ENCODE measurements at places on chromosomes 16 and 17.

GRCh38 chr17:39823407-39824054 is 40.6 kb downstream of the IKZF3 start:
- DNase-seq = no peak

DNA sequence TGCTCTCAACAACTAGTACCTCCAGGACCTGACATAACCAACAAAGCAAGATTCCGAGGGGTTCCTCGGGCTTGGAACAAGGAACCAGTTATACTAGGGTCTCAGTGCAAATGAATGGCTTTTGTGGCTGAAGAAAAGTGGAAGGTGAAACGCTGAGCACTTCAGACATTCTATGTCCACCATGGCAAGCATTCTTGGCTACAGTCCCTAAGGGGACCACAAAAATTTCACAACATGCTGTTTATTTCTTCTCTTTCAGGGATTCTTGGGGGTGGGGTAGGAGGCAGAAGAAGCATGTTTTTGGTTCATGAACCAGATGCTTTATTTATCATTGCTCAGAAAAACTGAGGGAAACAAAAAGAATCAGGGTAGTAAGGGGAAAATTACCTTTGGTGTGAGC is 479.9 kb upstream of the CDH11 start:
- no peak for DNase-seq

DNA sequence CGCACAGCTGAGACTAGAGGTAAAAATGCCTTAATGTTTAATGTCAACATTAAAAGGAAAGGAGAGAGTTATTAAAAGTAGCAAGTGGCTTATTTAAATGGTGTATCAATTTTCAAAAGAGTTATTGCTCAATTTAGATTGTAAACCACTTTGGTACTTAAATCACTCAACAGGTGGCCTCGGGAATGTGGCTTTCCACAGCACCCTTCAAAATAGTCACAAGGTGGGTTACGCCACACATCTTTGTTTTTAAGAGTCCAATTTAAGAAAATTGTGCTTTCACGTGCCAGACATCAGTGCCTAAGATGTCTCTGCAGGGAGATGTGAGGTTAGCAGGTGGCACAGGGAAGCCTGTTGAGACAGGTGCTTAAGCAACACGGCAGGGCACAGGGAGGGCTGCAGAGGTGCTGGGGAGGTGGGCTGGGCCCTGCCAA is 27.5 kb upstream of the ADCY7 start:
- no peak for DNase-seq

GRCh38 chr17:13989138-13989537 is 80.2 kb upstream of the COX10 start:
- DNase-seq = no peak

- no peak for DNase-seq
These were observed 649.8 kb downstream of the MAF start for GRCh38 chr16:78950768-78951167.

DNA sequence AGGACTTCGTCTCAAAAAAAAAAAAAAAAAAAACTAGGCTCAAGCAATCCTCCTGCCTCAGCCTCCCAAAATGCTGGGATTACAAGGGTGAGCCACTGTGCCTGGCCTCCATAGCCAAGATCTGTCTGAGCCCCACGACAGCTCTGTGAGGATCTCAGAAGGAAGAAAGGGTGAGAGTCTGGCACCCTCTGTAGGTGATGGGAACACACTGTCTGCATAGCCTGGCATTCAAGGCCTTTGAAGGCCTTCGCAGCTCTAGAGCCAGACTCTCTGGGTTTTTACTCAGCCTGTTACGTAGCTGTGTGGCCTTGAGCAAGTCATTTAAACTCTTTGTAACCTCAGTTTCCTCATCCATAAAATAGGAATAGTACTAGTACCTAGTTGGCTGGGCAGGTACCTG is 6.3 kb upstream of the XPO6 start:
- DNase-seq = peak; percentile 62

DNA sequence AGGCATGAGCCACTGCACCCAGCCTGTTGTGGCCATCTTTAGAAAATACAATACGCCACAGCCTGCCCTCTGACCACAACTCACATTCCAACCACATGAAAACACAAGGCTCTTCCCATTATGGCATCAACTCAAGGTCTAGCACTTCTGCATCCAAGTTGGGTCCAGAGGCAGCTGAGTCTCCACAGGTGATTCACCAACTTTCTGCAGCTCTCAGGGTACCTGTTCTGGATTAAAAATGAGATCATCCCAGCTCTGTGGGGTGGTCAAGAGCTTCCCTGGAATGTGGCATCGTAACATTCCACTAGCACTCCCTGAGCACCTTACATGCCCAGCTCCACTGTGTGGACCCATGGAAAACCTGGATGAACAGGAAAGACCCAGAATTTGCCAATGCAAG is 9.9 kb upstream of the GUCY2D start:
- DNase-seq = no peak

GRCh38 chr16:84175350-84176081 is 11.3 kb downstream of the TAF1C start:
- DNase-seq = peak; percentile 70

GRCh38 chr17:12735517-12735916 is 53.8 kb upstream of the ARHGAP44 start:
- no peak for DNase-seq

DNA sequence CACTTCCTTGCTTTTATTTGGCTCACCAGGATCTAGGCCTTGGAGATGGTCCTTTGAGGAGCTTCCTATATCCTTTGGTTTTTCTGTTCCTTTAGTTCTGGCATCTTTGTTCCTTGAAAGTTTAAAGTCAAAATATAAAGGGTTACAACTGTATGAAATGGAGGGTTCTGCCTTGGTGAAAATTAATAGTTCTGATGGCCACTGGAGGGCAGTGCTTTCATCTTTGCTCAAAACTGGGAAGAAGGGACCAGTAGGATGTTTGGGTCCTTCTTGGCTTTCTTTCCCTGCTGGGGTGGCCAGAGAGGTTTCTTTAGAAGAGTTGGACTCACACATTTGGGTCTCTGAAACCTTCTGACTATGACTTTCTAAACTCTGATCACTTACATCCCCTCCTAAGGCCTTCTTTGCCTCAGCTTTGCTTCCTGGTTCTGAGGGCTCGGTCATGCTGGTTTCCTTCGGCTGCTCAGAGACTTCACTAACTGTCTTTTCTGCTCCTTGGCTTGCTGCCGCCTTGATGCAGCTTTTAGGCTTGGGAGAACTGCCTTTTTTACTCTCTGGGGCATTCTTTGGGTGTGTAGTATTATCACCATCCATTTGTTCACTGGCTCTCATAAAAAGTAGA is 10.9 kb upstream of the ITGA2B start:
- DNase-seq = peak; percentile 27

GRCh38 chr17:57906910-57907309 is 48.3 kb downstream of the CUEDC1 start:
- peak; percentile 56 for DNase-seq

- DNase-seq = no peak
These were observed 96.0 kb downstream of the TOX3 start for GRCh38 chr16:52450916-52451315.

DNA sequence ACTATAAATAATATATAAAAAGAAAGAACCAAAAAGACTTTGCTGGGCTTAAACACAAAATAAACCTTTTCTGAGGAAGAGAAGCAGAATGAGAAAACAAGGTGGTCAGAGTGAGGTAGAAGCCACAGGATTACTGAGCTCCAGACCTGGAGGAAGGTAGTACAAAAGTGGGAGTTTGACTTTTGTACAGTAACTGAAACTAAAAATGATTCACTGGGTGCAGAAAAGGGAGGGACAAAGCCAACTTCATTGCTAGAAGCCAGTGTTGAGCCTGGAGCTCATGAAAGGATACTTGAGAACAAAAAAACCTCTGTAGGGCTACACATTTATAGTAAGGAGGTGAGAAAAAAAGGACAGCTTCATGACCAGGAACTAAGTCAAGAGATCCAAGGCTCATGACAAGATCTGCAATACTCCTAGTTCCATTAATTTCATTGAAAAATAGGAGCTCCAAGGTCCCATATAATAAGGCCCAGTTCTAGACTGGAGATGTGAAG is 45.5 kb downstream of the PKD1L3 start:
- DNase-seq = no peak

- DNase-seq = peak; percentile 75
These were observed 7.4 kb upstream of the TMEM220 start for GRCh38 chr17:10737168-10737622.

GRCh38 chr16:53781023-53781605 is 77.2 kb downstream of the FTO start:
- no peak for DNase-seq

GRCh38 chr17:65092262-65092661 is 35.7 kb upstream of the GNA13 start:
- no peak for DNase-seq

DNA sequence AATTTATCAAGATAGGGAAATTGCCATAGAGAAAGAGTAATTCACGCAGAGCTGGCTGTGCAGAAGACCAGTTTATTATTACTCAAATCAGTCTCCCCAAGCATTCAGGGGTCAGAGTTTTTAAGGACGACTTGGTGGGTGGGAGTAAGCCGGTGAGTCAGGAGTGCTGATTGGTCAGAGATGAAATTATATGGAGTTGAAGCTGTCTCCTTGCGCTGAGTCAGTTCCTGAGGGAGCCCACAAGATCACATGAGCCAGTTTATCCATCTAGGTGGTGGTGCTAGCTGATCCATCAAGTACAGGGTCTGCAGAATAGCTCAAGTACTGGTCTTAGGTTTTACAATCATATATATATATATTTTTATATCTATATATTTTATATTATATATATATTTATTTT is 6.0 kb upstream of the AQP8 start:
- DNase-seq = no peak

DNA sequence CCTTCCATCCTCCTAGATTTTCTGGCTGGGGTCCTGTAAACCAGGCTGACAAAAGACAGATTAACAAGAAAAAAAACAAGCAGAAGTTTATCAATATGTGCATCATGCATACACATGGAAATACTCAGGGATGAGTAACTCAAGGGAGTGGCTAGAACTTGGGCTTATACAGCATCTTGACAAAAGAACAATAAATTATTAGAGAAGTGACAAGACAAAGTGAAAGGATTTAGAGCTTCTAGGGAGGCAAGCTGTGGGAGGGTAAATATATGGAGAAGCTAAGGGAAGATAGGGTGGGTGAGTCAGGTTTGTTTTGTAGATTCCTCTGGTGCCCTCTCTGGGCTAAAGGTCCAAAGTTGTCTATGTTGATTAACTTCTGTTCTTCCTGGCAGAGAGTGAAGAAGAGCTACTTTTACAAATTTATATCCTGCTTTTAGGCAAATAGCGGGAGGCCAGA is 48.0 kb upstream of the NDRG4 start:
- DNase-seq = no peak

DNA sequence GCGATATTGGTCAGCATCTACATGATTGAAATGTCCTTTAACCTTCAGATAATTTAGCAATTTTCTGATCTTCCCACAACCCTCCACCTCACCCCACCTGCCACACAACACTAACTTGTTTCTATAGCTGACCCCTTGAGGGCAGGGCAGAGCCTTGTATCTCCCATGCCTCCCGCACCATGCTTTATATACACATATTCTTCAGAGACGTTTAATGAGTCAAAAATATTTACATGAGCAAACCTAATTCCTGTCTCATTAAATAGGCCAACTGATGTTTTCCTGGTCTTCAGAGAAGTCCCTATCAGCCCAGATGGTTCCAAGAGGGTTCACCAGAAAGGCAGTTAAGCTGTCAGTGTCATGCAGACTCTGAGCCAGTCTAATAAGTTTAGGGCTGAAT is 6.6 kb upstream of the DHRS7C start:
- DNase-seq = no peak

DNA sequence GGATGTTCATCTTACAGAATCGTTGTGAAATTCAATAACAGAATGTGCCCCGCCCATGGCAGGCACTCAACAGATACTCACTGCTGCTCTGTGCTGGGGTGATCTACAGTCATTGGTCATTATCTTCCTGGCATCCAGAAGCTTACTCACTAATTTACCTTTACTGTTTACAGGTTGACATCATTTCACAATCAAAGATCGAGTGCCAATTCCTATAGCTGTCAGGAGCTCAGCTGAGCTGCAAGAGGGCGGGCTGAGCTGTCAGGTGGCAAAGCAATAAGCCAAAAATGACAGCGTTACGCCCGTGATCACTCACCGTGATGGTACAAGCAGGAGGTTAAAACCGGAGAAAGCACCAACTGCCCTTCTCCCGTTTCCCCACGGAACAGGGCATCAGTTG is 51.2 kb downstream of the LITAF start:
- no peak for DNase-seq

DNA sequence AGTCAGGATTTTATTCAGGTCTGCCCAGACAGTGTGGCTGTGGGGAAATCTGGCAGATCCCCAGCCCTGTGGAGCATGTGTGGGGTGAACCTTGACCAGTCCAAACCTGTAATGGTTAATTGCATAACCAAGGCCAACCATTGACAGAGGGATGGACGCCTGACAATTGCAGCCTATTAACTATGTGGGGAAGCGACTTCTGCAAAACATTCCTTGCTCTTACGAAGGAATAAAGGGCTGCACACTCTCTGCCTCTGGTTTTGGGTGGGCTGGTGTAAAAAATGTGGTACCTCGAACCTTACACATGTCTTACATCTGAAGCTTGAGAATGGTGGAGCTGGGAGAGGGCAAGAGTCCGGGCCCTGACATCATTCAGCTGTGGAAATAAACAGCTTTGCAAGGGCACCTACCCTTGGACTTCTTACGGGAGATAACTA is 35.8 kb downstream of the MAF start:
- no peak for DNase-seq

GRCh38 chr16:14497245-14498082 is 132.6 kb downstream of the PARN start:
- DNase-seq = no peak

DNA sequence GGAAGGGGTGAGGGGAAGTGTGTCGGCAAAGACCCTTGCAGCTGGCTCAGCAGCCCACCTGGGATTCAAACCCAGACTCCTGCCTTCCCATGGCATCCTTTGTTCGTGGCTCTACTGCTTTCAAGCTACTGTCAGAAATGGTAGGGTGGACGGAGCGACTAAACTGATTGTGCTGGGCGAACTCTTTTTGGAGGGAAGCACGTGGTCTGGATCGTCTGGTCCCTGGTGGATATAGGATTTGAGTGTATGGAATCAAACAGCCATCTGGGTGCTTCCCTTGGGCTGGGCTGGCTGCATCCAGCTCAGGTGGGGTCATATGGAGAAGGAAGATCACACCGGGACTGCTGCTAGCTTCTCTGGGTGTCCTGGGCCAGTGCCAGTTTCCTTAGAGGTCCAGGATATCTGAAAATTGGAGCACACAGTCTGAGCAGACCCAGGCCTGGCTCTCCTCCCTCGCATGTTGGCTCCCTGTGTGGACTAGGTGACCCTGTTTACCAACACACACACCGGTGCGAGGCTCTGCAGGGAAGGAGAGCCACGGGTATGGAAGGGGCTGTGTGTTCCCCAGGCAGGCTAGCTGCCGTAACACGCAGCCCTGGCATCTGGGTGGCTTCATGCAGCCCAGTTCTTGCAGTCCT is 8.6 kb downstream of the CMIP start:
- DNase-seq = no peak

- no peak for DNase-seq
These were observed 9.0 kb upstream of the EPX start for GRCh38 chr17:58183514-58183913.

DNA sequence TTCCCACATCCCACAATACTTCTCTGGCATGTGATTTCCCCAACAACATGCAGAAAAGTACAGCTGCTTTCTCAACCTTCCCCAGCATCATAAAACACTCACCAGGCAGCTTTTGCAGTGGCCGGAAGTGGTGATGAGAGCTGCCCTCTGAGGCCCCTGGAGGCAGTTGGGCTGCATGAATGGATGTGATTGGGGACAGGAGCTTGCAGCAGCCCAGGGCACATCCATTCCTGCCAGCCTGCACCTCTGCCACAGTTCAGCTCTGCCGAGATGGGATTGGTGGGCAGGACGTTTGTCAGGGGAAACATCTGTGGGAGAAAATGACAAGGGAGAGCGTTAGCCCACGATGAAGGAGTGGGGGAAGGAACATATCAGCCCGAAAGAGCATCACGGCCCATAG is 19.8 kb downstream of the NUBP1 start:
- DNase-seq = no peak

All from testis (tissue), 5 donors.